ENCODE measurements at places on chromosomes 4 and X. TPM values are rescaled to one million over a fixed set of nuclear protein-coding genes. Genes with fewer than 3 reads are reported as not detected.

DNA sequence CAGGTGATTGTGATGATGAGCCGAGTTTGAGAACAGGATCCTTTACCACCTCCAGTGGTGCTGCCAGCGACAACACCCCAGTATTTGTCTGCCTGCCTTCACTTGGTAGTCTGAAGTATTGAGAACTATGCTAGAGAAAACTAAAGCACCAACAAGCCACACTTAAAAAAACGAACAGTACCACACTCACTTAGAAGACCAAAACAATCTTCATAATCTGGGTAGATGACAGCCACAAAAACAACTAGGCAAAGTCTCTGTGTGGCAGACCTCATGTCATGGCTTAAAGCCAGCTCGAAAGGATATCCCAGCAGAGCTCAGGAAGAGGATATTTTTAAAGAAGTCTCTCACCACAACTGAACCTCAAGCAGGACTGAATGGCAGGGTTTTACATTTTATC, 236.0 kb downstream of the GPC3 start:
- no peak for DNase-seq

DNA sequence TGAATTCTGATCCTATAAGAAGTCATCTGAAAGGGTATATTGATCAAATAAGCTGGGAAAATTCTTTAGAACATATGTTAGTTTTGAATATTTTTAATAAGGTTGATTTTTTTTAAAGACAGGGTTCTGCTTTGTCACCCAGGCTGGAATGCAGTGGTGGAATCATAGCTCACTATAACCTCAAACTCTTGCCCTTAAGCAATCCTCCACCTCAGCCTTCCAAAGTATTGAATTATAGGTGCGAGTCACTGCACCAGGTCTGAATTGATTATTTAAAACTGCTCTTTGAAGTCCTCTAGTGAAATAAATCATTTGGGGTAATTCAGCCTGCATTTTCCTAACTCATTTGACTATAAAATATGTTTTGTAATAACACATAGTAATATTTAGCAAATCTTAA, 812.3 kb downstream of the PDHA2 start:
- DNase-seq, result no peak

DNA sequence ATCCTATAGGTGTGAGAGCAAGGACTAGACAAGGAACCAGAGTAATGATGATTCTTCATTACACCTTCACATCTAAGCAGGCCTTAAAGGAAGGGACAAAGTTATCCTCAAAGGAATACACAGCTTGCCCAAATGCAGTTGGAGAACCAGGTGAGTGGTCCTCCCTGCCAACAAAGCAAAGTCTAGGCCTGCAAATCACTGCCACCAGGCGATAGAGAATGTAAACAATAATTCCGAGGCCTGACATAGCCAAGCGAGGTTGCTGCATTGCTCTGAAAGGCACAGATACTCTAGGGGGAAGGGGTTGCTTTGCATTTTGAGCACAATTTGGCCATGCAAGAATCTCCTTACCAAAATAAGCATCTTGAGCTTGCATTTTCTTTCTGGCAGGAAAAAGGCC, 178.2 kb upstream of the FAT1 start:
- DNase-seq, result no peak

GRCh38 chrX:69503228-69503781, 821 bp upstream of the NALF2 start:
- no peak for DNase-seq

GRCh38 chr4:25575611-25576010, 80.0 kb upstream of the SLC34A2 start:
- no peak for DNase-seq

GRCh38 chr4:82415922-82416365, 14.3 kb downstream of the HNRNPDL start:
- DNase-seq, result no peak

GRCh38 chrX:3504916-3505315, 158.5 kb upstream of the MXRA5 start:
- DNase-seq, result no peak

- no peak for DNase-seq
These were observed 8.8 kb downstream of the ADRA2C start for GRCh38 chr4:3775005-3775404.

DNA sequence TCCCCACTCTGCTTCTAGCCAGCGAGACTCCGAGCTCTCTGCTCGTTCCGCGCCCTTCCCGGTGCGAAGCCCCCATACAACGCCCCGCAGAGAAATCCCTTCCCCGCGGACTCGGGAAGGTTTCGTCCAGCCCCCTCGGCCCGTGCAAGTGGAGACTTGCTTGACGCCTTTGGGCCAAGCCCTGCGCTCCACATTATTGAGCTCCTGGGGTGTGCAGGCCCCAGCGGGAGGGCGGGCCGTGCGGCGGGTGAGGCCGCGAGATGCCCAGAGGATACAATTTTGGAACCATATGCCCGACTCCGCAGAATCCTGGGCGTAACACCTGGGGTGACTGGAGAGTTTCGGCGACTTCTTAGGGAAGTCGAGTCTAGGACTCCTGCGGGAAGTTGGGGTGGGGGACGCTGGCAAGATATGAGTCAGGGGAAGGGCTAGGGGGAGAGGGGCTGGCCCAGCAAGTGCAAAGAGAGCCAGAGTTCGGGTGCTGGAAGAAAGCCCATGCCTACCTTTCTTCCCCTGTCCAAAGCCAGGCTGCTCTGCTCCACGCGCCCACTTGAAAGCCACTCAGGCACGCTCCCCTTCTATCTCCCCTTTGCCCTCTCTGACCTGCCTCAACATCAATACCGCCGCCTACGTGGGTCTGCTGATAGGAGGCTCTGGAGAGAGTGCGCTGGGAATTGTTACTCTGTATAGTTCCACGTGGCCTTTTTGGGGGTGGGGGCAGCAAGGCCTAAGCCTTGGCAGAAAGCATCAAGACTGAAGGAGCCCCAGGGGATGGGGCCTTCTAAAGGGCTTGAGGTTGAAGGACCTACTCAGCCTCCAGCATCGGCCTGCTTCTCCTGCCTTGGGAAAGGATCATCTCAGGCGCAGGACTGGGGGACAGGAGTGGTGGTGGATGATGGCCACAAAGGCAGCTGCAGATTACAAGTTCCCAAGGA, 1.2 kb upstream of the ELF4 start:
- peak; percentile 69 for DNase-seq

DNA sequence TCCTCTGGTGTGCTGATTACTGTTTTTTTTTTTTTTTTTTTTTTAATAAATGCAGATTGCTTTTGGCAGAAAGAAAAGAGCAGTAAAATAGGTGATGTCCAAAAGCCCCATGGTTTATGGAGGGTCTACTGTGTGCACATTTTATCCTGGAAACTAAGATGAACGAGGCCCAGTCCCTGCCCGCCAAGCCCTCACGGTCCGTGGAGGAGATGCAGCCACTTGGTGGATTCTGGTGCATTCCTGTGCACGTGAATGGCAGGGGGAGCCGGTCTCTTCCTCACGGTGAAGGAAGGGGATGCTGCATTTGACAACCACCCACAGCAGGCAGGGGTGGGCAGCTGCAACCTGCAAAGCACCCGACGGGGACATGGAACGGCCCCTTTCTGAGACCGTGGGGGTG, 100.2 kb upstream of the AFAP1 start:
- no peak for DNase-seq

- DNase-seq, result no peak
These were observed 270.1 kb downstream of the GALNTL6 start for GRCh38 chr4:172083272-172083671.

DNA sequence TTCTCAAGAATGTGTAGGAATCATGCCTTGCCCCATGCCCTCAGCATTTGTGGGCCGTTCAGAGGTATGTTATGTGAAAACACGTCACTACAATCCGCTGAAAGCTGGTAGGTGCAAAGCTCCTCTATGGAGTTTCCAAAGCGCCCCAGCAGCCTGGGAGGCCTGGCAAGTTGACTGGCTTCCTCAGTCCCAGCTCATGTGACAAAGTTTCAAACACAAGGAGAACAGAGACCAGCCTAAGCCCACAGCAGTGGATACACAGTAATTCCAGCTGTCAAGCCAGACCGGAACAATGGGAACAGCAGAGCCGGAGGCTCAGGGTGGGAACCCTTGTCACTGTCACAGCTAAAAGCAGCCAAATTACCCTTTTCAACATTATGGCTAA, 33.5 kb downstream of the NAT8L start:
- DNase-seq, result no peak

DNA sequence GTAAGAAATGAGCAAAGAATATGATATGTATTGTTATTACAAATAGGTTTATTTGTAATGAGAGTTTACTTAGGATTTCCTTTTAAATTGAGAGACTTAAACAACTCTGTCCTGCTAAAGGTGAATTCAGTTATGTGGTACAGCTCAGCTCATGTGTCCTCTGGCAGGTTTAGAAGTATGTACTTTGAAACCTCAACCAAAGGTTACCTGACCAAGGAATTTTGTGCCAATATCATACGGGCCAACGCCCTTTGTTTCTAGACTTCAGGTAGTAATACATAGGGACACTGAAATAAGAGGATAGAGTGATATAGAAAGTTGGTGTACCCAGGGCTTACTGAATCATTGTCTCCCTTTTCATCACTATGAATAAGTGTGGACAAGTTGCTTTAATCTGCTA, 25.7 kb downstream of the SLAIN2 start:
- no peak for DNase-seq

GRCh38 chrX:68908071-68908470, 79.2 kb downstream of the EFNB1 start:
- DNase-seq, result no peak

GRCh38 chr4:52192721-52193135, 141.6 kb downstream of the SPATA18 start:
- no peak for DNase-seq

DNA sequence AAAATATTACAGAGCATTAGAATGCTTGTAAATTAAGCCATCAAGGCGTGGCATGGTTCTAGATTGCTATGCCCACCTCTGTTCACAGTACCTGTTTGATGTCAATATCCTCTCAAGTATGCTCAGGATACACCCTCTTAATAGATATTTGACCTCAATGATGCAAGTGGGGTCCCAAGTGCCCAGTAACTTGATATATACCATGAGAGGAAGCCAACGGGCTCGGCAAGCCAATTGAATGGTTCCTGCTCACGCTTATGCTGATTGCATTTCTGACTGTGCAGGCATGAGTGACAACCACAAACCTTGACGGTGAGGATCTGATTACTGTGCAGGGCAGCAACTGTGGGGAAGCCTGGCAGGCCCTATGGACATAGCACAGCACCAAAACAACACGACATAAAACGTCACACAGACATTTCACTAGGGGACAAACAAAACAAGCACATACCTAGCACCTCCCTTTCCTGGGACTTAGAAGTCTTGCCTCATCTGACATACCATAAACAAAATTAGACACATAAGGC, 179.1 kb upstream of the ETNPPL start:
- DNase-seq, result no peak

DNA sequence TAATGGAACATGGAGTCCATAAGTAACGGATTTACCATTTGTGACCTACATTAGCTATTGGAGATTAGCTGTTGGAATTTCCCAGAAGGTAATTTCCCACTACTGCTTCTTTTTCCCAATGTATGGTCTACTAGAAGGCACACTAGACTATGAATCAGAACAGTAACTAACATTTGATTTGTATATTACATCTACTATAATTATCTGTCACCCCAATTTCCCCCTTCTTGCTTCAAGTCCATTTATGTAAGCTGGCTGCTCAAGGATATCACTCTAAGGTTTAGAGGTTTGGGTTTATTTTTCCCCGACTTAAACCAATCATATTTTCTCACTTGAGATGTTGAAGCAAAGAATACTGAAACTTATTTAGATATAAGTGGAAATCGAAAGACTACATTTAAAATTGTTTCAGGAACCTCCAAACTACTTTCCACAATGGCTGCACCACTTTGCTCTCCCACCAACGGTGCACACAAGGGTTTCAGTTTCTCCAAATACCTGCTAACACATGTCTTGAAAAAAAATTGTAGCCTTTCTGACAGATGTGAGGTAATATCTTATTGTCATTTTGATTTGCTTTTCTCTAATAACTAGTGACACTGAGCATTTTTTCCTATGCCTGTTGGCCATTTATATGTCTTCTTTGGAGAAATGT, 33.3 kb upstream of the H2AZ1 start:
- DNase-seq, result no peak

DNA sequence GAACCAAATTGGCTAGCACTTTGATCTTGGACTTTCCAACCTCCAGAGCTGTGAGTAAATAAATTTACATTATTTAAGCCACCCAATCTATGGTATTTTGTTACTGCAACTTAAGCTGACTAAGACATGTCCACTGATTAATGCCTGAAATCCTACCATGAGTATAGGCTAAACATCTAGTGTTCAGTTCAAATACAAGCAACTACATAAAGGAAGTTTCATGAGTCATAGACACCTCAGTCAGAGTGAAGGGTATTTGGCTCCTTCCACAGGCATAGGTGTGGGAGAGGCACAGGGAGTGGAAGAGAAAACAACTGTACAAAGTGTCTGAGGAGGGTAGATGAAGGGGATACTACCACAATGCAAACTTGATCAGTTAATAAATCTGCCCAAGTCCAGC, 35.5 kb upstream of the PCDH19 start:
- DNase-seq, result no peak

DNA sequence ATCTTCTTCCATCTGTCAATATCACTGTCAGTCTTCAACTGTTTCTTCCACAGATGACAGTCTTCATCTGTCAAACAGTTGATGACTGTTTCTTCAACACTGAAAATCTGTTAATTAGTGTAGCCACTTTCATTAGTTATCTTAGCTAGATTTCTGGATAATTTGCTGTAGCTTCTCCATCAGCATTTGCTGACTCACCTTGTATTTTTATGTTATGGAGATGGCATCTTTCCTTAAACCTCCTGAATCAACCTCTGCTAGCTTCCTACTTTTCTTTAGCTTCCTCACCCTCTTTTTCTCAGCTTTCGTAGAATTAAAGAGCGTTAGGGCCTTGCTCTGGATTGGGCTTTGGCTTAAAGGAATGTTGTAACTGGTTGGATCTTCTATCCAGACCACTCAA, 25.1 kb downstream of the USP53 start:
- DNase-seq, result no peak

GRCh38 chr4:122224348-122224747, 72.2 kb downstream of the BLTP1 start:
- no peak for DNase-seq

- DNase-seq, result no peak
These were observed 33.9 kb upstream of the SLC9A7 start for GRCh38 chrX:46792810-46793188.

DNA sequence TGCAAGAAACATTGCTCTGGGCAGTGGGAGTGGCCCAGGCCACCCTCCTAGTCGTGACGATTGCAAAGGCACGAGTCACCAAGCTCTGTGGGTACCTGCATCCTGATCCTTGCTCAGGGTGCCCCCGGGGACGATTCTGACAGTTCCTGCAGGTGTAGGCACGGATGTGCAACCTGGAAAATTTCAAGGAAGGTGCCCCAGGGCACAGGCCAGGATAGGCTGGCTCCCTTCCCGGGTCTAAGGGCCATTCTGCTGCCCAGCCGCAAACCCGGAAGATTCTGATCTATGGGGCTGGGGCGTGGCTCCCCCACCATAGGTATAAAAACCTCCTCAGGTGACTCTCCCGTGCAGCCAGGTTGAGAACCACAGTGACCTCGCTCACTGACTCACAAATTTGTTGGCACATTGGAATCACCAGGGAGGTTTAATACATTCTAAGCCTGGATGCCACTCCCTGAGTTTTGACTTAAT, 228.5 kb downstream of the PTTG2 start:
- no peak for DNase-seq

ZNF732 gene
- 0.23 TPM for total RNA-seq

BST1 gene
- total RNA-seq, result 11.0 TPM

RNF128 gene
- total RNA-seq, result 18.1 TPM

CCDC110 gene
- 0.75 TPM for total RNA-seq

UCHL1 gene
- total RNA-seq, result 7.2 TPM

PASD1 gene
- not detected for total RNA-seq

ZNF185 gene
- total RNA-seq, result 16.3 TPM

TBL1X gene
- total RNA-seq, result 18.4 TPM

PLAC8 gene
- total RNA-seq, result 81.7 TPM

CASK gene
- total RNA-seq, result 60.4 TPM

NDUFC1 gene
- 52.9 TPM for total RNA-seq

All from upper lobe of right lung (tissue), 1 donor.